Fibroblast of upper back skin (primary cell): ENCODE measurements at places on chromosomes 7 and 10.

DNA sequence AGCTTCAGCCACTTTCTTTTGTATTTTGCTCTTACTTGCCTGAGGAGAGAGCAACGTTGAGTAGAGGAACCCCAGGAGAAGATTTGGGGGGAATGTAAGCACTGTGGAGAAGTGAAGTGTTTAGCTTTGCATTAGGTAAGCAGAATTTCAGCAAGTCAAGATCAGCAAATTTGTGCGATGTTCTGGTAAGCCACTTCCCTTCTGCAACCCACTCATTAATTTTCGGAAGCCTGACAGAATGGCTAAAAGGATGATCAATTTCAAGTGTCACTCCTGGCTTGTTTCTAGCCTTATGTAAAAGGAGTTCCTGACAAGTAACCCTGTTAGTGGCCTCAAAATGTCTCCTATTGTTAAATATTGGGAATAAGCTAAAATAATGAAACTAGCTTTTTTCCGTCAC is 48.5 kb upstream of the NXPH1 start:
- no peak for DNase-seq

DNA sequence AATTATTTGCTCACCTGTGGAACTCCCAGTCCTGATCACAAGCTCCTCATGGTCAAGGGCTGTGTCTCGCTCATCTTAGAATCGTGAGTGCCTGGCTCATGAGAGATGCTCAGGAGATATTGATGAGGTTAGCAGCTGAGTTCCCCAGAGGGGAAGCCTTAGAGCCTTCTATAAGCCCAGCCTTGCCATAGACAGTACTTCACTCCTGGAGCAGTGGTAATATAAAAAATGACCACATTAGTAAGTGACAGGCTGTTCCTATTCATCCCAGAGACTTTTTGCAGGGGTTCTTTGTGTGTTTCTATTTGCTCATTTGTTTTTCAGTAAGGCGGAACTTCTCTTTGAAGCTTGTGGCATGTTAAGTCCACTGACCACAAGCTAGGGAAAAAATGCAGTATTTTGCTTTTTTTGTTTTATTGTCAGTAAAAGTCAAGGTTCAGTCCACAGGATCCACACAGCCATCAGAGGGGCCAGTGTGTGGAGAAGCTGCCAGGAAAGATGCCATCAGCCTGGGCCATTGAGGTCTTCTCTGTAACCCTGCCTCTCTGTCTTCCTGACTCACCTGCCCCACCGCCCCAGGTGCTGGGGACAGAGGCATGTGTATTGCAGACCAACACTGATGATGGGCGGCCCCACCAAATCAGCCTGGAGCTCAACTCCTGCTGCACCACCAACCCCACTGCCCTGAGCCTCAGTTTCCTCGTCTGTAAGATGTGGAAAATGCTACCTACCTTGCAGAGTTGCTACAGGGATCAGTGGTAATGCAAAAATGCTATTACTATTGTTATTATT is 36.4 kb upstream of the JCAD start:
- no peak for DNase-seq

- no peak for DNase-seq
These were observed 385.5 kb upstream of the PFKP start for GRCh38 chr10:2681891-2682290.

DNA sequence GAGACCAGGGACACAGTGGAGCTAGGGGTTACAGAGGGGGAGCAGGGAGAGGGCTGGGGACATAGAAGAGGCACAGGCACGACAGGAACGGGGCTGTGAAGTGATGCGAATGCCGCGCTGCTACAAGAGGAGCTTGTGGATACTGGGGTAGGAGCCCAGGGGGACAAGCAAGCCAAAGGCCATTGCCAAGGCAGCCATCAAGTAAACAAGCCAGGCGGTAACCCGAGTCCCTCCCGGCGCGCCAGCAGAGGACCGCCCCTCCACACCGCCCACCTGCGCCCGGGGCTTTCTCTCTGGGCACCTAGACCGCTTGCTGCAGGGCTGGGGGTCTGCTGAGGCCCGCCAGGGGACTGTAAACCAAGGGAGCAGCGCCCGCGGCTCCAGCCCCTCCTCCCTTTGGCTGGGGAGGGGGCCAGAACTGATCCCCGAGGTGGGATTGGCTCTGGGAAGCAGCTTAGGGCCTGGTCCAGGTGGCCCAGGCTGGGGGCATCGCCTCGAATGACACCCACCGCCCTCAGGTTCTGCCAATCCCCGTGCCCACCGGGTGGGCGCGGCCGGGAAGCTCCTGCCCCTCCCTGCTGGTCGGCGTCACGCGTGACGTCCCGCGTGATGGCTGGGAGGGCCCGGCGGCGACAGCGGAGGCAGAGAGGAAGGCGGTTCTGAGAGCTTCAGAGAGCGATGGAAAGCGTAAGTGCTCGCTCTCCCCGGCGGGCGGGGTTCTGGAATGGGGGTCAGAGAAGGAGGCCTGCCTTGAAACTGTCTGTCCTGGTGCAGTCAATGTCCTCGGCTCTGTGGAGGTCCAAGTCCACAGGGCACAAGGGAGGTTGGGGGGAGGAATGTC is 982 bp downstream of the SFXN3 start:
- peak; percentile 67 for DNase-seq

DNA sequence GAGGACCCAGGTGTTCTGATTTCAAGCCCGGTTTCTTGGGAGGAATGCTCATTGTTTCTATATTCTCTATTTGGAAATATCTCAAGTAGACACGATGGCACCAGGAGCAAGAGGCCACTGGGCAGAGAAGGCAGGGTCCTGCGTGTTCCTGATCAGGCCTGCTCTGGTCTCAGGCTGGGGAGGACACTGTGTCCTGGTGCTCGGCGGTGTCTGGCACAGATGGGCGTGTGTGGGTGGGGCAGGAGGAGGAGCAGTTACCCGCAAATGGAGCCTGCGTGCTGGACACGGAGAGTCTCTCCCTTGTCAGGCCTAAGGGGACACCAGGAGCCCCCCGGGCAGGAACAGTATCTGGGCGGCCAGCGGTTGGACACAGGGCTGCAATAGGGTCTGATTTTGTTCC is 25.9 kb upstream of the GOLGA7B start:
- no peak for DNase-seq

GRCh38 chr7:153087498-153087897 is 327.9 kb downstream of the ACTR3B start:
- no peak for DNase-seq

DNA sequence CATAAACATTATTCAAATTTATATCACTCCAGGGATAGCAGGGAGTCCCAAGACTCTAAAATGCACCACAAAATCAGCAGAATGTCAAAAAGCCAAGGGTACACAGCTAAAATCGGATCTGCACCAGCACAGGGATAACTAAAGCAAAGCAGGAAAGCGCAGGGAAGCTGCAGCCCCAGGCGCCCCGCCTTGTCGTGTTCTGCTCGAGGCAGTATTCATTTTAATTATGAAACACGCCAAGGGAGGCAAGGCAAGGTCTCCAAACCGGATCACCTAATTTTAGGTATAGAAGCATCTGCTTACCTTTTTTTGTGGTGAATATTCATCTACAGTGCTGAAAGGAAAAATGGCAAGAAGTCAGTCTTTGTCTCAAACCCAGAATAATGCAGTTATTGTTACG is 199.4 kb downstream of the RAPGEF5 start:
- no peak for DNase-seq

DNA sequence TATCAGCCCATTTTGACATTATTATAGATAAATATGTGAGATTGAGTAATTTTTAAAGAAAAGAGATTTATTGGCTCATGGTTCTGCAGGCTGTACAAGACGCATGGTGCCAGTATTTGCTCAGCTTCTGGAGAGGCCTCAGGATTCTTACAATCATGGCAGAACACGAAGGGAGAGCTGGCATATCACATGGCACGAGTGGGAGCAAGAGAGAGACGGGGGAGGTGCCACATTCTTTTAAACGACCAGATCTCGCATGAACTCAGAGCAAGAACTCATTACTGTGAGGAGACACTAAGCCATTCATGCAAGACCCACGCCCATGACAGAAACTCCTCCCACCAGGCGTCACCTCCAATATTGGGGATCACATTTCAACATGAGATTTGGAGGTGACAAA is 40.1 kb upstream of the ZNF488 start:
- DNase-seq, result no peak

- no peak for DNase-seq
These were observed 143.0 kb downstream of the NEURL1 start for GRCh38 chr10:103636492-103636891.

- no peak for DNase-seq
These were observed 180.6 kb upstream of the NPVF start for GRCh38 chr7:25408876-25409275.

DNA sequence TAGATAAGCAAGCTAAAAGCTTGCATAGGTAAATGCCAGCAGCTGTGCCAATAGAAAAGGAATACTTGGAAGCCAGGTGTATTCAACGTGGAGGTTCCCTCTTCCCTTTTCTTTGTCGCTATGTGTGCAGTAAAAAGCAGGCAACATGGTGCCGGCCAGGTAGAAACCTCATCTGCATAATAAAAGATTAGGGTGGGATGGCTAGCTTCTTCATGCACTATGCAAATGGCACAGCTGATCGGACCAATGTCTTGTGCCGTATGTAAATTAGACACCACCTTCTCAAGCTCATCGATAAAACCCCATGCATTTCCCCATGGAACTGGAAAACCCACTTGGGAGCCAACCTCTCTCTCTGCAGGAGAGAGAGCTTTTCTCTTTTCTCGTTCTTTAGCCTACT is 150.9 kb upstream of the FOXK1 start:
- no peak for DNase-seq

- DNase-seq, result no peak
These were observed 13.7 kb downstream of the ADAP1 start for GRCh38 chr7:940599-941408.

DNA sequence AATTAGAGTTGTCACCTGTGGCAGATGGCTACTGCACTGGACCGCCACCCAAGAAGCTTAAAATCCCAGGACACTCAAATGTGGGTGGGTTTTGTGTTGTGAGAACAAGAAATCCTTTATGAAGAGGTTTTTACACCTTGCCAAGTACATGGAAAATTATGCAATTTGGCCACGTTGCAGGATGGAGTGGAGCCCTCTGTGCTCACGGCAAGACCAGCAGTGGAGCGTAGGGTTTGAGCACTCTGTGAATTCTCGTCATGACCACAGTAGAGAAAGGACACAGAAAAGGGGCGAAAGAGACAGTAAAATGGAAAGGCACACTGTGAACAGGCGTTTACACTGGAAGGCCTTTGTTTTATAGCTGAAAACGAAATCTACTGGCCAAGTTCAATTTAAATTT is 222.6 kb downstream of the ADARB2 start:
- DNase-seq, result no peak

GRCh38 chr7:55965100-55965470 is 700 bp downstream of the NIPSNAP2 start:
- DNase-seq, result peak; percentile 17

- DNase-seq, result no peak
These were observed 79.5 kb downstream of the HIPK2 start for GRCh38 chr7:139698278-139698677.

- no peak for DNase-seq
These were observed 17.9 kb downstream of the AFAP1L2 start for GRCh38 chr10:114386452-114386851.

DNA sequence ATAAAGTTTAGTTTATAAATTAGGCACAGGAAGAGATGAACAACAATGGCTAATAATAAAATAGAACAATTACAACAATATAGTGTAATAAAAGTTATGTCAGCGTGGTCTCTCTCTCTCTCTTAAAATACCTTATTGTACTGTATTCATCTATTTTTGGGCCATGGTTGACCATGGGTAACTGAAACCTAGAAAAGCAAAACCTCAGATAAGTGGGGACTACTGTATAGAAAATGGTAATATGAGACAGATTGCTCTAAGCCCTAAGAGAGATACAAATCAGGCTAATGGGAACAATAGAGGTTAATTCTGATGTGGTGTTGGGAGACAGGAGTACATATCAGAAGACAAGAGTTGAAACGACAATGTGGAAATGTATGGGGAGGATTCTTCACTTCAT is 86.2 kb downstream of the ZNF365 start:
- DNase-seq, result no peak

DNA sequence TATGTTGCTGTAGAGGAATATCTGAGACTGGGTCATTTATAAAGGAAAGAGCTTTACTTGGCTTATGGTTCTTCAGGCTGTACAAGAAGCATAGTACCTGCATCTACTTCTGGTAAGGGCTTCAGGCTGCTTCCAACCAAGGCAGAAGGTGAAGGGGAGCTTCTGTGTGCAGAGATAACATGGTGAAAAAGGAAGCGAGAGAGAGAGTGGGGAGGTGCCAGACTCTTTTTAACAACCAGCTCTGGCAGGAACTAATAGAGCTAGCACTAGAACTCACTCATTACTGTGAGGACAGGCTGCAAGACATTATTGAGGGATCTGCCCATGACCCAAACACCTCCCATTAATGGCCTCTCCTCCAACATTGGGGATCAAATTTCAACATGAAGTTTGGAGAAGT is 94.5 kb downstream of the KIF20B start:
- DNase-seq, result no peak
